Calu3 (cell line): ENCODE measurements at places on chromosomes 6 and 20.

DNA sequence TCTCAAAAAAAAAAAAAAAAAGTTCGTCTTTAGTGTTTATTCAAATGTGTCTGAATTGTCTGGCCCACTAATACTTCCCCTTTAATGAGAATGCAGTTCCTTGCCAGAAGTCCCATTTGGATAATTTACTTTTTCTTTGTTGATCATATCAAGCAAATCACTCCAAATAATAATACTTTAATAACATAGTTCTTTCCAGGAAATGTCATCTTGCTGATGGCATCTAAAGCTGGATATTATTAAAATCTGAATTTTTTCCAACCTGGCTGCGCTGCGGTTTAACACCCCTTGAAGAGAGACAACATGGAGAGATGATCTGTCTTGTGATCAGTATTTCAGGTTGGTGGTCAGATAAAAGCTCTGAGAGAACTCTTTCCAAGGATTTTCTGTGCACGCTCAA is 111.2 kb upstream of the CNKSR3 start:
- no peak for DNase-seq

DNA sequence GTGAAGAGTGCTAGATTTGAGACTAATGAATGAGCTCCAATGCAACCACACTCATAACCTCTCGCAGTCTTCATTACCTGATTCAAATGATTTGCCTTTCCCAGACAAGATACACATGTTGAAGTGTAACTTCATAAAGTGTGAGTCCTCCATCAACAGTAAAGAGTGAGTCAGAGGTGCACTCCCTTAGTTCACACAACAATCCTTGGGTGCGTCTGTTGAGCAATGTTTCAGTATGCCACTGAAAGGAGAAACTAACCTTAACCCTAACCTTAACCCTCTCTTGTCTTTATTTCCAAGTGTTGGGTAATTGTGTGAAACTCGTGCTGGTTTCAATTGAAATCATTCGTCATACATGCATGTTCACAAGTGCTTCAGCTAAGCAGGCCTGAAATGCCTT is 21.0 kb upstream of the RIN2 start:
- DNase-seq = no peak

DNA sequence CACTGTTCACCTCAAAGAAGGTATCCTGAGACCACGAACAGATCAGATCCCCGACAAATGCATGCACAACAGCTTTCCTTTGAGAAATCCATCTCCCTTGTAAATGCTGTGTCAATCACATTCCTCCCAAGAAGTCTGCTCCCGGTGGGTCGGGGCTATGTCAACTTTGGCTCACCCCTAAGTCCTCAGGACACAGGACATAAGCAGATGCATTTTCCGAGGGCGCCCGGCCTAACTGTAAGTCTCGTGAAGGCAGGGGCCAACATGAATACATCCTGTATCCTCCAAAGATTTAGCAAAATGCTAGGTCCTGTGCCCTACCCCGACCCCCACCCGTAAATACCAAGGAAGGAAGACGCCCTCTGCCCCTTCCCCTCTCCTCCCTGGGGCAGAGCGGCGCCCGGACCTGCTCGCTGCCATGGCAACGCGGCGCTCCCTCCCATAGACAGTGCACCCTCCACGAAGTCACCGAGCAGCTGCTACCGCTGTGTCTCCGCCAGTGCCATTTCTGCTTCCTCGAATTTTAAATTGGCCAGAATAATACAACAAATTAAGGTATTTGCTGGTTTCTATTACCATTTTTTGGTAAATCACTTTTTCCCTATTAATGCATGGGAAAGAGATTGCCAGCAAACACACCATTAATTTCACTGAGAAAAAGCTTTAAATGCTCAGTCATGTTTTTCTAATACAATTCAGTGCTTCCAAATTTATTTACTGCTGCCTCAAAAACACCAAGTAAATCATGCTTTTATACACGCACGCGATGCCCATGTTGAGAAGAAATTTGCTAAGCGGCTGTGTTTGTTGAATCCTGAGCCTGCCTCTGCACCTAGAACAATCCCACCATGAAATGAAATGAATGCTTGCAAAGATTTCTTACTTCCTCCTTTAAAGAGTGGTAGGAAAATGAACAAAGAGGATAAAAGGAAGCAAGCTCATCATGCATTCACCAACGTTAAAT is 100.6 kb downstream of the PCSK2 start:
- no peak for DNase-seq

DNA sequence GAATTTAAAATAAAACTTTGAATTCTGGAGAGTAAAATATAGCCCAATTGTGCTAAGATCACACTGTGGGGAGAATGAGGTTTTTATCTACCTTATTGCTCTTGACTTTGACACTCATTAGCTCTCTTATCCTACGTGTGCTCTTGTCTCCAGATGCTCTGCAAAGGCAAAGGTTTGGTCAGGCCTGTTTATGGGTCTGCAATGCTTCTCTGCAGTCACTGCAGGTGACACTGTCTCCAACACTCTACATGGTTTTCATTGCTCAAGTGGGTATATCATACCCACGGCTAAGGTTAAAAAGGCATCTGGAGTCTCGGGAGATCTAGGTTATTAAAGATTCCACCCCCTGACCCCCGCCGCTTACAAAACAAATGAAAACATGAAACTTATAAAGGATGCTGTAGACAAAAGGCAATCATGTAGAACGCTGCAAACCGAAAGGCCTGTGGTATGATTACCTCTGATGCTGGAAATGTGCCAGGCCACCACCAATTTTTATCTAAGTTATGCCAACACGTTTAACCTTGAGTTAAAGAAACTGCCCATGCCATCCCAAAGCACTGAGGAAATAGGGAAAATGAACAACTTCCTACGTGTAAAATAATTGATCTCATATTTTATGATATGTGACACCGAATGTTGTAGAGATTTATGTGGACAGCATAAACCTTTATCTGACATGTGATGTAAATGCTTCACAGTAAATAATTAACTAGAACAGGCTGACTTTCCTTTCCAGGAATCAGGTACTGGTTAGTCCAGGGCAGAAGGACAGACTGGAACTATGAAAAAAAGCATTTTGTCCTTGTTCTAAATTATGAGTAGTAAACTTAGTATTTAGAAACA is 238.2 kb upstream of the NOX3 start:
- DNase-seq = peak; percentile 52

GRCh38 chr20:56368351-56369134 is 9.8 kb downstream of the FAM210B start:
- DNase-seq = no peak

DNA sequence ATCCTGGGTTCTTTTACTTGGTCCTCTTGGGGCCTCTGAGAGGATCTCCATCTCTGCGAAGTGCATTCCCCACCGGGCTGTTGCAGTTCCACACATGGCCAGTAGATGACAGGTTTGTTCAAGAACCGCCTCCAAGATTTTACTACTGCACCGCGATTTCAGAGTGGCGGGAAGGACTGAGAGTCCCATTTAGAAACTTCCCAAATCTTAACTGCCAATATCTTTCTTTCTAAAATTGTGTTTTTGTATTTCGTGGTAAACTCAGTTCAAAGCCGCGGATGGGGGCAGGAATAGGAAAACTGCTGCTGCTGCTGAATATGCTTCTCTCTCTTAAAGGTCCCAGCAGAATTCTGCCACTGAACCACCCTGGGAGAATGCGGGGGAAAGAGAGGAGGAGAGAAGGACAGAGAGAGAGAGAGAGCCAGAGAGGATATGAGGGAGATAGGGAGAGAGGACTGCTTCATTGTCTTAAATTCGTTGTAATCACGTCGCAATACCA is 8.6 kb upstream of the BTNL2 start:
- peak; percentile 87 for DNase-seq

DNA sequence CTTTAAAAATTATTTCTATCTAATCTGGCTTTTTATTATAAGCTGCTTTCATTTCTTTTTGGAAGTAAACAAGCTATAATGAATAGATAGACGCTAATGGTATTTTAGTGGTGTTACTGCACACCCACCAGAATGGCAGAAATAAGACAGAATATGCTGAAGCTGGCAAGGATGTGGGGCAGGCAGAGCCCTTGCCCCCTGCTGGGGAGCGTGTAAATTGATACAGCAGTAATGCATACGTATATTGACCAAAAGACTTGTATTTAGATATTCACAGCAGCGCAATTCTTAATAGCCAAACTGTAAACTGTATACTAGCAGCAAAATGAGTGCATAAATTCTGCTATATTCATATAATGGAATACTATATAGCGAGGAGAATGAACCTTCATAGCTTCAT is 35.3 kb downstream of the TMEM181 start:
- DNase-seq = no peak

DNA sequence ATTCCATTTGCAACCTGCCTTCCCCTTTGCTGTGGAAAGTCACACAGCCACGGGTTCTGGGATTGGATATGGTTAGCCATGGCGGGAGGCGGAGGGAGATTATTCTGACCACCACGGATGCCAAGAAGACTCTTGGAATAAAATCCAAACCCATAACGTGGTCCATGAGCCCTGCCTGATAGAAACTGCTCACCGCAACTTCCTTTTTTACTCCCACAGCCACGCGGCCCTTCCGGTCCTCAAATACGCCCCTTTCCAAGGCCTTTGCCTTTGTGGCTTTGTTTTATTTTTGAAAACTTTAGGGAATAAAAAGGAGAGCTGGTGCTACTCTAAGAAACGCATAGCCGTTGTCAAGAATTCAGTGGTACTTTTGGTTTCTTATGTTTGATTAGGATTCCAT is 602.5 kb upstream of the CDH4 start:
- no peak for DNase-seq

DNA sequence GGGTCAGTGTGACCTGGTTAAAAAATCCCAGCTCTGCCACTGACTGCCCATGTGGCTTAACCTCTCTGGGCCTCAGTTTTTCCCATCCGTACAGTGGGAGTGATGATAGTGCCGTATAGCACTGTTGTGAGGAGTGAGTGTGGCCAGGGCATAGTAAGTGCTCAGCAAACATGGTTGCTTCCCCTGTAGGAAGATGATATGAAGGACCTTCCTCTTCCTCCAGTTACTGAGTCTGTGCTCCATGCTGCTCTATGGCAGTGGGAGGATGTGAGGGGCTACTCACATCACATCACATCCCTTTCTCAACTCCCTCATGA is 13.1 kb downstream of the C6orf132 start:
- DNase-seq = no peak

DNA sequence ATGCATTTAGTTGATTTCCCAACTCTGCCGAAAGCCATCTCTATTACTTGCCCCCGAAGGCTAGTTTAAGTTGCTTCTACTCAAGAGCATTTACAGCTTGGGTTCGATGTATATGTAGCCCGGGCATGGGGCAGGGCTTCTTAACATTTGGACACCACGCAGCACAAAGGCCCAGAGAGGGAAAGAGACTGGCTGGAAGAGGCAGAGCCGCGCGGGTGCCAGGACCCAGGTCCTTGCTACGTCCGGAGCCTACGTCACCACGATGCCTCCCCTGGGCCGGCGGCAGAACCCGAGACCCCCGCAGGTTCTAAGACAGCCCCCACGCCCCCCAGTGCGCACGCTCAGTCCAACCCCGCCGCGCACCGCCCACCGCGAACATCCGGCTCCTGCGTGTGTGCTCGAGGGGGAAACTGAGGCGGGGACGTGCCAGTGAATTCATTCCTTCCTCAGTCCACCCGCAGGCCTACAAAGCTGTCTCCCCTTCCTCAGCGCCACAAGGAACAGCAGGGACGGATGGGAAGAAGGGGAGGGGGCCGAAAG is 367 bp upstream of the PCIF1 start:
- peak; percentile 58 for DNase-seq

DNA sequence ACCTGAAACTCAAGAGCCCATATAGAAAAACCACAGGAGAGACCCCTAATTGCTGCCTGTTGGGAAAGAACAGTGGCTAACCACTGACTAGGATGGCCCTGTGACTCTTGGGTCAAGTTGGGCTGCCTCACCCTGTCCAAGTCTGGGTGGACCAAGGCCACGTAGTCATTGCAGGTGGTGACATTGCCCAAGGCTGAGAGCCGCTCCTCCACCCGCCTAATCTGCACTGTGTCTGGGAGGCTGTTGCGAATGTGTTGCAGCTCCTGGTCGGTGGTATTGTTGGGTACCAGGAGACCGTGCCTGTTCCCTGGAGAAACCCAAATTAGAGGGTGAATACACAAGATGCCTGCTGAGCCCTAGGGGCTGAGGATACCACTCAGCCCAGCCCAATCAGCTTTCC is 2.6 kb upstream of the MMP24OS start:
- no peak for DNase-seq

GRCh38 chr6:145601397-145601796 is 133.9 kb downstream of the EPM2A start:
- no peak for DNase-seq

DNA sequence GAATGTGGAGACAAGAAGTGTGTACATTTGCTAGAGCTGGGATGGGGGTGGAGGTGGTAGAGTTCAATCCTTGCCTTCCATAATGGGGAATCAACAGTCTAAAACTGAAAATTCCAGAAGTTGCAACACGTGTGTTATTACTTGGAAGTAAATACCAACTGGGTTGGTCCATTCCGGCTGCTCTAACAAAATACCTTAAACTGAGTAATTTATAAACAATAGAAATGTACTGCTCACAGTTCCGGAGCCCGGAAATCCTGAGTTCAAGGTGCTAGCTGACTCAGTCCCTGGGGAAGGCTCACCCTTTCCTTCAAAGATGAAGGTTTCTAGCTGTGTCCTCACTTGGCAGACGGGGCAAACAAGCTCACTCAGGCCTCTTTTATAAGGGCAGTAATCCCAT is 59.0 kb downstream of the RIN2 start:
- DNase-seq = no peak

DNA sequence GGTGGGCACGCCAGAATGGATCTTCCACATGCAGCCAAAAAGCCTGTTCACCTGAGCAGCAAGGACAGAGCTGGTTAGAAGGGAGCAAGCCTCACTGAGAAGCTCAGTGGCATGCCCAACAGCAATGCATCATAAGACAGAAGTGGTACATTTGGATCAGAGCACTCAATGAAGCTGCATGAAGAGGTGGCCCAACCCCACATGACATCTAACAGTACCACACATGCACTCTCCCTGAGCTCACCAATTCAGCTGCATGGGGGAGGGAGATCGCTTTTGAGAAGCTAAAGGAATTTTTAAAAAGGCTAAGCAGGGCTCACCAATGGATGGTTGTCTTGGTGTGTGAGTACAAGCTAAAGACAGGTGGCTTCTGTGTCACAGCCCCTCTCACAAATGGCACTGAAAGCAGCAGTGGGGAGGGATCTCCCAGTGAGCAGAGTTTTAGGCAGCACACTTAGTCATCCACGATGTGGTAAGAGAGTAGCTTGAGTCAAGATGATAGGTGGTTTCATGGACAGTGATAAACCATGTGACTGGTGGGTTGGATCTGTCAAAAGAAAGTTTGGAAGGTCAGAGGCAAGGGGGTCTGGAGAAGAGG is 166.6 kb upstream of the TAB2 start:
- no peak for DNase-seq
